Left cardiac atrium (tissue), 4 donors: ENCODE measurements at places on chromosomes 4 and X.

GRCh38 chrX:129522184-129523078, 859 bp downstream of the SMARCA1 start:
- DNase-seq = peak; percentile 51

- DNase-seq = no peak
Observed at GRCh38 chrX:35046660-35047296, 104.2 kb downstream of the FAM47B start.

DNA sequence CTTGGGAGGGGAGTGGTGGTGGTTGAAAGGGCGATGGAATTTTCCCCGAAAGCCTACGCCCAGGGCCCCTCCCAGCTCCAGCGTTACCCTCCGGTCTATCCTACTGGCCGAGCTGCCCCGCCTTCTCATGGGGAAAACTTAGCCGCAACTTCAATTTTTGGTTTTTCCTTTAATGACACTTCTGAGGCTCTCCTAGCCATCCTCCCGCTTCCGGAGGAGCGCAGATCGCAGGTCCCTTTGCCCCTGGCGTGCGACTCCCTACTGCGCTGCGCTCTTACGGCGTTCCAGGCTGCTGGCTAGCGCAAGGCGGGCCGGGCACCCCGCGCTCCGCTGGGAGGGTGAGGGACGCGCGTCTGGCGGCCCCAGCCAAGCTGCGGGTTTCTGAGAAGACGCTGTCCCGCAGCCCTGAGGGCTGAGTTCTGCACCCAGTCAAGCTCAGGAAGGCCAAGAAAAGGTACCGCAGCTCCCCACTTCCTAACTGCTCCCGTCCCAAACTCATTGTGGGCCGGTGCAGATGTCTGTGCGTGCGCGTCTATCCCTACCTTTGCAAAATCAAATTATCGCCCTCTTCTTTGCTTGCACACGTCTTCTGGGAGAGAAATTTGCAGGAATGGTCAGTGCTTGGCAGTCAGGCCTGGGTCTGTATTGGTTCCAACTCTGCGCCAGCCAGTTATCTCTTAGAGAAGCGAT, 533 bp downstream of the IL15 start:
- DNase-seq = peak; percentile 52

DNA sequence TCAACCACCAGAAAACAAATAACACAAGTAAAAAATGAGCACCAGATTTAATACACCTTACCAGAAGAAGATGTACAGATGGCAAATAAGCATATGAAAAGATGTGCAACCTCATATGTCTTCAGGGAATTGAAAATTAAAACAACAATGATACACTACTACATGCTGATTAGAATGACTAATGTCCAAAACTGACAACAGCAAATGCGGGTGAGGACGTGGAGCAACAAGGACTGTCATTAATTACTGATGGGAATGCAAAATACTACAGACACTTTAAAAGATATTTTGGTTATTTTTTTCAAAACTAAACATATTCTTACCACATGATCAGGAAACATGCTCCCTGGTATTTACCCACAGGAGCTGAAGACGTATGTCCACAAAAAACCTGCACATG, 140.3 kb downstream of the FRYL start:
- DNase-seq = no peak

DNA sequence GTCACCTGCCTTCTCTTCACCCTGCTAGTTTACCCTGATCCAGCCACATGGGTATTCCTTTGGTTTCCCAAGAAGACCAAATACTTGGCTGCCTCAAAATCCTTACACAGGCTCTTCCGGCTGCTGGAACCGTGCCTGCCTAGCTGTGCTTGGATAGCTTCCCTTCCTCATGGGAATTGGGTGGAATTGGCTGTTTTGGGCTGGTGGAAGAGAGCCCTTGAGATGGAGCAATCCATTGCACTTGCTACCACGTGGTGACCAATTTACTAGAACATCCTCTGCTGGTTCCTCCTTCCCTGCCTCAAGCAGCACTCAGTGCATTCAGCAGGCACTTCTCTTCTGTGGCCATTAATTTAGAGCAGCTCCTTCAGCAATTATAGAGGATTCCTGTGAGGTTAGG, 119.3 kb upstream of the AP1S2 start:
- peak; percentile 31 for DNase-seq

DNA sequence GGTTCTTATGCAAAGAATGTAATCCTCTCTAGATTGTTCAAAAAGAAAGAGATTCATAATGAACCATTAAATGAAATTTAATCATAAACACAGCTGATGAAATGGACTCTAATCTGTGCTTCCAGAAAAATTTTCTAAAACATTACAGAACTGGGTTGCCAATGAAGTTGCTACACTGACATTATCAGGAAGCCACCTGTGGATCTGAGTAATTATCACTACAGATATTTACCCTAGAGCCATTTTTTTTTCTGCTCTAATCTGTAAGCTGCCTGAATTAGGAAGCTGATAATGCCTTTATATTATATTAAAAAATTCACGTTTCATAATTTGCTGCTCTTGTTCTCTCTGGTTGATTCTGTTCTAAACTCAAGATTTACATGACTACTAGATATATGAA, 380.1 kb downstream of the GRIA2 start:
- no peak for DNase-seq

GRCh38 chr4:147518086-147518485, 37.2 kb downstream of the EDNRA start:
- no peak for DNase-seq

- no peak for DNase-seq
Observed at GRCh38 chrX:119726900-119727555, 31.4 kb upstream of the SOWAHD start.

GRCh38 chrX:38935561-38935960, 134.3 kb downstream of the MID1IP1 start:
- DNase-seq = no peak

GRCh38 chrX:3286196-3286945, 60.1 kb downstream of the MXRA5 start:
- DNase-seq = no peak

DNA sequence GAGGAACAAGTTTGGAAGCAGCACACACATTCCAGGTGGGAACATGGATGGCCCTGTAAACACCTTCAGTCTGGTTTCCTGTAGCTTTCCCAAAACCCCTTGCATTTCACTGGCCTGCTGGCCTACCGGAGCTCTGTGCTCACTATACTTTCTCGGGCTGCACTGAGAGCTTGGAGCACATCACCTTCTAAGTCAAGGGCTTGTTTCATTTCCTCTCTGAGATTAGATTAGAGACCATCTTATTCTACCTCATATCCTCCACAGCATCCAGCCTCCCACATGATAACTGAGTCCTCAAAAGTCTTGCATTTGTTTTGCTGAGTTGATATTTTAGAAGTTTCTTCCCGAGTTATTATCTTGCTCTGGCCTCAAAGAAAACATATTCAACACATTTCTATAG, 147.7 kb downstream of the RASL11B start:
- no peak for DNase-seq

- no peak for DNase-seq
Observed at GRCh38 chr4:158722291-158722916, 792 bp downstream of the PPID start.

- no peak for DNase-seq
Observed at GRCh38 chr4:40976343-40976742, 226.6 kb downstream of the NSUN7 start.

DNA sequence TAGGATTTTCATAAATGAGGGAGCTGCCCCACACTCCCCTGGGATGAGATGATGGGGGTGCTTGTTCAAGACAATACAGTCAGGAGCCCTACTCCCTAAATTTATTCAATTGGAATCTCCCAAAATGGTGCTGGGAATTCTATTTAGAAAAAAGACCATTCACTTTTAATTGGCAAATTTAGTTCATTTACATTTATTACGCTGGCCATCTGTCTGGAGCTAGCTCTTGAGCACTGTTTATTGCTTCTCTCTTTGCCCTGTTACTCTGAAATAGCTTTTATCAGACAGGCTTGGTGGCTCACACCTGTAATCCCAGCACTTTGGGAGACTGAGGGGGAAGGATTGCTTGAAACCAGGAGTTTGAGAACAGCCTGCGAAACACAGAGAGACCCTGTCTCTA, 2.0 kb upstream of the ARSD start:
- no peak for DNase-seq

DNA sequence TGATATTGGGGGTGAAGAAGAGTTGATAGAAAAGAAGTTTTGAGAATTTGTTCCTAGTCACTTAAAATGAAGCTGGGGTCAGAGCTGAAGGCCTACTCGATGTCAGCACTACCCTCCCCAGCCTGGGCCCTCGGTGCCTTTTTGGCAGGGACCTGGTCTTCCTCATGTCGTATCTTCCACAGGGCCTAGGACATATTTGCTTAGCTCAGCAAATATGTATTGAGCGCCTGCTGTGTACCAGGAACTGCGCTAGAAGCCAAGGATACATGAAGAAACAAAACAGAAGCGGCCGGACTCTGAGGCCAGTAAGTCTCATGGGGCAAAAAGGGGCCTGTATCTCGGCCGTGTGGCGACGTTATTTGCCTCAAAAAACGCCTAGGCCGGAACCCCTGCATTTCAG, 44.3 kb downstream of the DCTD start:
- no peak for DNase-seq

DNA sequence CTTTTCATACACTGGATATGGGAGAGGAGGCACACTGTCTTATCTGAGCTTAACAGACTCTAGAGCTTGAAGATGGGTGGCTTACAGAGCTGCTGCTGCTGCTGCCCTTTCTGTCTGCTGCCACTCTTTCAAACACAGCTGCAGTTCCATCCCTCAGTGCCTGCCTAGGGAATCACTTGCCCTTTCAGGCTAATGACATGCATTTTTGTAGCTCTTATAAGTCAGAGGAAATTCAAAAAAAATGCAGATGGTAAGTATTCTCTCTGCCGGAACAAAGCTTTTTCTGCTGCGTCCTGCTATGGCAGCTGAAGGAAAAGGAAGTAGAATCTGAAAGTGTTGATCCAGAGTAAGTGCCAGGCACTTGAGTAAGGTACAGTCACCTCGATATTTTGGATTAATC, 460.4 kb upstream of the DIAPH2 start:
- no peak for DNase-seq

- DNase-seq = no peak
Observed at GRCh38 chrX:136827026-136827425, 46.3 kb upstream of the ARHGEF6 start.

- no peak for DNase-seq
Observed at GRCh38 chrX:132775263-132775823, 183.1 kb downstream of the HS6ST2 start.

DNA sequence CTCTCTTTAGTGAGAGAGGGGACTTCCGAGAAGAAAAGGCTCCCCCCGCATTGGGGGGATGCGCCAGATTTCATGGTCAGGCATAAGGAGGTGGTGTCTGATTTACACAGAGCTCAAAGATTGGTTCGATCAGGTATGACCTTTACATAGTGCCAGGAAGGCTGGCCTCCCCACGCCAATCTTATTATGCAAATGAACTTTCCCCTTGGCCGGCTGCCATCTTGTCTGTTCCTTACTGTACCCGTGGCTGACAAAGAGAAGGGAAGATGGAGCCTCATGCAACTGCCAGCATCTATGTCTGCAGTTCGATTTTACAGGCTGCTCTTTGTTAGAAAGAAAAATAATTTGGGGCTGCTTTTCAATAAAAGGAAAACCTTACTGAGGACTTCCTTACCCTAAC, 197.2 kb downstream of the GPM6A start:
- no peak for DNase-seq

- DNase-seq = no peak
Observed at GRCh38 chrX:147498796-147499195, 412.9 kb upstream of the FMR1 start.

GRCh38 chrX:37287741-37288444, 61.3 kb upstream of the PRRG1 start:
- DNase-seq = no peak

GRCh38 chr4:27714073-27714472, 853.4 kb downstream of the STIM2 start:
- no peak for DNase-seq

DNA sequence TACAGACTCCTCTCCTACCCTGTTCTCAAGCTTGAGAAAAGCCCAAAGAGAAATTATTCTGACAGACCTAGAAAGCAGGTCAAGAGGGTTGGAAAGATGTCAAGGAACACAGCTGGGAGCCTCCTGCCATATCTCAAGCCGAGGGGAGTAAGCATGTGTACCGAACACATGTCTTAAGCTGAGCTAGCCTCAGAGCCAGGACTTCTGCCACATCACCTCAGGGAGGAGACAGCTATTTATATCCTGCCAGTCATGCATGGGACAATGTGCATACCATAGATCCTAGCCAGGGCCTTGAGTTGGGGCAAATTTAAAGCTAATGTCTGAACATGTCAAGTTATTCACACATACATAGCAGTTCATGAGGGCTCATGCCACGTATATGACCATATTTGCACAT, 11.8 kb downstream of the TMEM31 start:
- DNase-seq = no peak

DNA sequence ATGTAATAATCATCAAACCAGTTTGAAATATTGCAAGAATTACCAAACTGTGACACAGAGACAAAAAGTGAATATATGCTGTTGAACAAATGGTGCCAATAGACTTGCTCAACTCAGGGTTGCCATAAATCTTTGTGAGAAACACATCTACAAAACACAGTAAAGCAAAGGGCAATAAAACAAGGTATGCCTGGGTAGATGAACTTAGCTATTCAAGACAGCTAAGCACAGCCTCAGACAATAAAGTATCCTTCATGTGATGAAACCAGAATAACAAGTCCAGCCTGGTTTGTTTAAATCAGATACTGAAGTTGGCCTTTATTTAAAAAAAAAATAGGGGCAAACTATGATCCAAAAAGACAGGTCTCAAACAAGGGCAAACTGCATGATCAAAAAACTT, 19.2 kb downstream of the LAMTOR3 start:
- DNase-seq = no peak

GRCh38 chrX:103524747-103525146, 5.5 kb upstream of the RAB40A start:
- no peak for DNase-seq

- no peak for DNase-seq
Observed at GRCh38 chrX:8010105-8010504, 82.9 kb upstream of the PNPLA4 start.

DNA sequence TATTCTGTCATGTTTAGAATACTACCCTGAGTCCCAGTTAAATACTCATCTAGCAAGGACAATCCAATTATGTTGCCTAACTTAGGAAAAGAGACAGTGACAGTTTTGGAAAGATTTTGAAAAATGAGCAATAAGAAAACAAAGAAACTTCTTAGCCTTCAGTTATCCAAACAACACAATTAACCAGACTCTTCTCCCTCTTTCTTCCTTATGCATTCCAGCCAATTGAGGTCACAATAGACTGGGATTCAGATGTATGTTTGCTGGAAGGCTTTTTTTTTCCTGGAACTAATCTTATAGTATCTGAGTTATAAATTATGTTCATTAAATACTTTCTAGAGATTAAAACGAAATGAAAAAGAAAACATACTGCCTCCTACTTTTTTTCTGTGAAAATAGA, 109.6 kb downstream of the GUCY2F start:
- DNase-seq = no peak
